Stimulated activated CD4-positive, alpha-beta T cell treated with anti-CD3 and anti-CD28 coated beads, Interleukin-1b, Interleukin-23, amount 100 ng/mL, for 4 hours (primary cell): ENCODE measurements at places on chromosomes 5 and 9.

GRCh38 chr5:159040181-159040580 lies 59.5 kb downstream of the EBF1 start:
- DNase-seq, result no peak

- no peak for DNase-seq
Measured at GRCh38 chr9:92550765-92551164, 15.0 kb upstream of the ECM2 start.

GRCh38 chr5:168807287-168807686 lies 228.1 kb upstream of the PANK3 start:
- no peak for DNase-seq

- DNase-seq, result no peak
Measured at GRCh38 chr5:20476016-20476415, 488.0 kb upstream of the CDH18 start.

- DNase-seq, result no peak
Measured at GRCh38 chr5:37720550-37720952, 119.3 kb downstream of the GDNF start.

GRCh38 chr9:129317179-129318011 lies 139.3 kb upstream of the IER5L start:
- no peak for DNase-seq

DNA sequence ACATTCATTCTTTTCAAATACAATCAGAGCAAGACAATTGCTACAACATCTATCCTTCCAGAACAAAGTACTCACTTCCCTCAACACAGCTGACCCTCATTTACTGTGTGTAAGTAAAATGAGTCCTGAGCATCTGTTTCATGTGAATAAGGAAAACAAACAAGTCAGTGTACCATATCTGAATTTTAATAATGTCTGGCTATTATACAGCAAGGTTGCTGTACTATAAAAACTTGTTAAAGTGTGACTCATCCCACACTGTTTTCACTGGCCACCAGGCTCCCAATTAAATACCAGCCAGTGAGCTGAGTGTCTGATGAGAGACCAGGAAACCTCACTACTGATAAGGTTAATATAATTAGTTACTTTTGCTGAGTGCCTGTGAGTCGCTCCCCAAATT lies 339.8 kb downstream of the AGTPBP1 start:
- DNase-seq, result no peak

DNA sequence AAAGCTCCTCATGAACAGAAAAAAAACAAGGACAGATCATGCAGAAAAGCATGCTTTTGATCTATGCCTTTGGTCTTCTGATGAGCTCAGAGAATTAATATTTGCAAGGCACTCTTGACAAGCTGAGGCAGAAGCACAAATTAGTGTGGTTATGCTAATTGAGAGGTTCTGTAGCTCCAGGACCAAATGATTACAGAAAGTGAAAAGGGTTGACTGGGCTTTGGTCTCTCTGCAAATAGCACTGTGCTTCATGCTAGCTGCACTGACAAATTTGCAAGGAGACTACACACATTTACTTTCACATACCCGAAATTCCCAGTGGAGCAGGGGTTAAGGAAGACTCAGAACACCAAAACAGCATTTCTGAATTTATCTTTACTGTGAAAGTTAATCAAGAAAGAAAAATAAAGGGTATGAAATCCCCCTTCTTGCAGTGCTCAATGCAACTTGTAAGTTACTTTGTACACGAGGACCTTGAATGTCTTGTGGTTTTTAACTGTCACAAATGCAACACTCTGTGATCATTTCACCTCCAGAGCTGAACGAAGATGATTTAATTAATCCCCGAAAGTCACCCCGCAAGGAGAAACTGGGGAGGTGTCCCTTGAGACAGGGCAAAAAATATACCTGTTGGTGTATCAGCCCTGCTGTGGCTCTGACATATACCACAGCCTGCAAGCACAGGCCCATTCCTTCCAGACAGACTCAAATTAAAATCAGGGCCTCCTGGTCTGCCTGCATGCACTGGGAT lies 11.9 kb downstream of the RAPGEF1 start:
- DNase-seq, result no peak

DNA sequence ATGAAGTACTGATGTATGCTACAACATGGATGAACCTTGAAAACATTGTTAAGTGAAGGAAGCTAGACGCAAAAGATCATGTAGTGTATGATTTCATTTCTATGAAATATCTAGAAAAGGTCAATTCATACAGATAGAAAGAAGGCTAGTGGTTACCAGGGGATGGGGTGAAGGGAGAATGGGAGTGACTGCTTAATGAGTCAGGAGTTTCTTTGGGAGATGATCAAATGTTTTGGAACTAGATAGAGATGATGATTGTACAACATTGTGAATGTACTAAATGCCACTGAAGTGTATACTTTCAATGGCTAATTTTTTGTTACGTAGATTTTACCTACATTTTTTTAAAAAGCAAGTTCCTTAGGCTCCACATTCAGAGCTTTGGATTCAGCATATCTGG lies 14.9 kb upstream of the DELE1 start:
- DNase-seq, result no peak

DNA sequence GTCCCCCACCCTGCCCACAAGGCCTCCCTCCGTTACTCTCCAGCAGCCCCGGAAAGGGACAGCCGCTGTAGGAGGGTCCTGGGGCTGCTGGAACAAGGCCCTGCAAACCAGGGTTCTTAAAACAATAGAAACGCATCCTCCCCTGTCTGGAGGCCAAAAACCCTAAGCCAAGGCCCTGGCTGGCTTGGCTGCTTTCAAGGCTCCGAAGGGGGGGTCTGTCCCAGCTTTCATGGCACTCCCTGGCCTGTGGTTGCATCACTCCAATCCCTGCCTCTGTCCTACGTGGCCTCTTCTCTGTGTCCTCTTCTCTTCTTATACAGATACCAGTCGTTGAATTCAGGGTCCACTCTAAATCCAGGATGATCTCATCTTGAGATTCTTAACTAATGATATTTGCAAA lies 7.4 kb upstream of the UBAC1 start:
- DNase-seq, result no peak

- DNase-seq, result no peak
Measured at GRCh38 chr9:31323726-31324444, 1060.6 kb upstream of the ACO1 start.

- DNase-seq, result no peak
Measured at GRCh38 chr5:80193401-80193800, 62.4 kb downstream of the SERINC5 start.

DNA sequence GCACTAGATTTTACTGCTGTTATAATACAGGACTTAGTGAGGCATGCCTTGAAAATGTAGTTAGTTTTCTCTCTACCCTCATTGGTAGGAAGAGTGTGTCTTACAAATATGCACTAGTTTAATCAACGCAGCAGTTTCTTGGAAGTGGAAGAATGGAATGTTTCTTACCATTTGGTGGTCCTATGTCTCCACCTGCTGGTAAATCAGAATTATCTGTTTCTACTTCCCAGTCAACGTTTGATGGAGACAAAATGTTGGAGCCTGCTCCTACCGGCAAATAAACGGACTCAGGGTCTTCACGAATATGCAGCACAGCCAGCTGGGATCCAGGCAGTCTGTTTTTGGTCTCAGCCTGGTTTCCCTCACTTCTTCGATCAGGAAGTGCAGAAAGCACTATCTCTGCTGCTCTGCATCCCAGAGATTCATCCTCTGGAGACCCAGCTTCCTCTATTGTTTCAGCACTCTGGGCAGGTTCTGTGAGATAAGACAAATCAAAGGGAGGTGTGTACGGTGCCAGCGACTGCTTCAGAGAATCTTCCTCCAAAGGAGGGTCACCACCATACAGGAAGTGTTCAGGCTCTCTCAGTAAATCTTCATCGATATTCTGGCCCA lies 59.5 kb upstream of the PCA3 start:
- peak; percentile 8 for DNase-seq

- no peak for DNase-seq
Measured at GRCh38 chr9:87770616-87771315, 44.8 kb downstream of the CTSL start.

GRCh38 chr5:15502208-15502607 lies 2.2 kb downstream of the FBXL7 start:
- no peak for DNase-seq

GRCh38 chr5:91417219-91417618 lies 34.1 kb upstream of the ARRDC3 start:
- DNase-seq, result no peak

DNA sequence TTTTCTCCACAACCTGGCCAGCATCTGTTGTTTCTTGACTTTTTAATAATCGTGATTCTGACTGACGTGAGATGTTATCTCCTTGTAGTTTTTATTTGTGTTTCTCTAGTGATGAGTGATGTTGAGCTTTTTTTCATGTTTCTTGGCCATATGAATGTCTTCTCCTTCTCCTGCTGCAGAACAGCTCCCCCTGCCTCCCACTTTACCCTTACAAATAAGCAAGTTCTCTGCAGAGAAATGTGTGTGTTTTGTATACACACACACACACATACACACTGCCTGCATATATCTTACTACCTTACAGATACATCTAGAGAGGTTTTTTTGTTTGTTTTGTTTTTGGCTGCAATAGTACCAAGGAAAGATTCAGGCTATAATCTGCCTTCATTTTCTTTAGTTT lies 88.7 kb upstream of the PHF24 start:
- no peak for DNase-seq
